ENCODE measurements at places on chromosomes 13 and 19.

DNA sequence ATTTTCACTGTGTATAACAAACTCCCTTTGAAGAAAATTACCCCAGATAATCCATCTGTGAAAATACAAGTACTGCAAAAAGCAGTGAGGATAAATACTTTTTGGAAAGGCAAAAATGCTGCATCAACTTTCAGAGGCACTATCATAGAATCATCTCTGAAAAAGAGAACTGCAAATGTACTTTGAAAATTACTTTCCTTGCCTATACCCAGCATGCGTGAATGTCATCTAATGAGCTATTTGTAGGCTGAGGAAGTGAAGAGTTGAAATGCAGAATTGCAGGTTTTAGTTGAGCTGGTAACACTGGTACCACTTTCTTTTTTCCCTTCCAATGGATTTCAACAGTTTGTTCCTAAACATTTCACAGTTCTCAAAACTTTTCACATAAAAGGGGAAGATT, 196.7 kb downstream of the TBC1D4 start:
- DNase-seq, result no peak

DNA sequence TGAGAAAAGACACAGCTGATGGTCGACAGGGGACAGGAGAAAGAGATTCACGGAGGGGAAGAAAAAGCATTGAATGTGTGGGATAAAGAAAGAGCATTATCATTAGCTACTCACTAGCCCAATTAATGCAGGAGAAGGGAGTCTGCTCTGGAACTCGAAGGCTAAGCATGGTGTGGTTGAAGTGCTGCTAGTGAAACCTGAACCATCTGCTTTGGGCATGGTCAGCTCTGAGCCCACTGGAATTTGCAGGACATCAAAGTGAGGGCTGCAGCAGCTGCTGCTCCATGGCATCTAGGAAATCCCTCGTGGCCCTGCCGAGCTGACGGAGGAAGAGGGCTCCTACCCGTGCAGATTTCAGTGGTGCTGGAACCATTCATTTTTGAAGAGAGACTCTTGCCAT, 320.3 kb downstream of the ATP8A2 start:
- no peak for DNase-seq

- DNase-seq, result no peak
Observed at GRCh38 chr19:2224754-2225349, 11.3 kb downstream of the PLEKHJ1 start.

DNA sequence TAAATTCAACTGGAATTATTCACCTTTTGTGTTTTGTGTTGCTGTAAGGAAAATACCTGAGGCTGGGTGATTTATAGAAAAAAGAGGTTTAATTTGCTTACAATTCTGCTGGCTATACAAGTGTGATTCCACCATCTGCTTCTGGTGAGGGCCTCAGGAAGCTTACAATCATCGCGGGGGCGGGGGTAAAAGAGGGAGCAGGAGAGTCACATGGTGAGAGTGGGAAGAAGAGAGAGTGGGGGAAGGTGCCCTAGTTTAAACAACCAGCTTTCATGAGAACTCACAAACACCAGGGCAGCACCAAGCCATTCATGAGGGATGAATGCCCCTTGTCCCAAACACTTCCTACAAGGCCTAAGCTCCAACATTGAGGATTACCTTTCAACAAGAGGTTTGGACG, 760.7 kb upstream of the PCDH9 start:
- no peak for DNase-seq

DNA sequence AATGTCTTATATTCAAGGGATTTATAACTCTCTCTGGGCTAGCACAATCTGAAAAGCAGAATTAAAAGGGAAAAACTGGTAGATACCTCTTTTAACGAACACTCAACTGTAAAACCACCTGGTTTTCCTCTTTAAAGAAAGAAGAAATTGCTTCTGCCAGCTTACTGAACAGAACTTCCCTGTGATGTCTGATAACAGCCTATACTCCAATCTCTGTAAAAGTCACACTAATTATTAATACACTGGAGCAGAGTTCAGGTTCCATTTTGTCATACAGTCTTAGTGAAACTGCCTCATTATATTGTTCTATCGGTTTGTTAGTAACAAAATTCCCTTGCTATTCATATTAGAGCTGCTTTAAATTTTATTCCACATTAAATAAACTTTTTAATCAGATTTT, 251.0 kb upstream of the STARD13 start:
- DNase-seq, result no peak

Data from astrocyte of the spinal cord (primary cell).